Hypothalamus (tissue), 51 donors: ENCODE measurements at places on chromosomes 6 and 20.

DNA sequence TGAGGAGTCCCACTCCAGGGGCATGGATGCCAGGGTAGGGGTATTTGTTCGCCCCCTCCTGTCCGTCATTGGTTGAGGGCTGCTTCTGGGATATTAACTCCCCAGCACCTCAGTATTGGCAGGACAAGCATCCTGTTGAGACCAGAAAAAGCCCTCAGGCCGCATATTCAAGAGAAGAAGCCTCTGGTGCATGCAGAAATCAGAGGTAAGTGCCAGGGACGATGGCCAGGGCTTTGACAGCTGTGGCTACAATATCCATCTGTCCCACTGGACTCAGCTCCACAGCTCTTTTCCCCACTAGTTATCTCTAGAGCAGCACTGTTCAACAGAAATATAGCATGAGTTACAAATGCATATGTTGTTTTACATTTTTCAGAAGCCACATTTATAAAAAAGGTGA, 651.3 kb downstream of the KIF16B start:
- no peak for DNase-seq

- DNase-seq = no peak
Observed at GRCh38 chr20:46172961-46173536, 54.9 kb downstream of the CD40 start.

- no peak for DNase-seq
Observed at GRCh38 chr20:56715309-56715708, 86.2 kb downstream of the TFAP2C start.

DNA sequence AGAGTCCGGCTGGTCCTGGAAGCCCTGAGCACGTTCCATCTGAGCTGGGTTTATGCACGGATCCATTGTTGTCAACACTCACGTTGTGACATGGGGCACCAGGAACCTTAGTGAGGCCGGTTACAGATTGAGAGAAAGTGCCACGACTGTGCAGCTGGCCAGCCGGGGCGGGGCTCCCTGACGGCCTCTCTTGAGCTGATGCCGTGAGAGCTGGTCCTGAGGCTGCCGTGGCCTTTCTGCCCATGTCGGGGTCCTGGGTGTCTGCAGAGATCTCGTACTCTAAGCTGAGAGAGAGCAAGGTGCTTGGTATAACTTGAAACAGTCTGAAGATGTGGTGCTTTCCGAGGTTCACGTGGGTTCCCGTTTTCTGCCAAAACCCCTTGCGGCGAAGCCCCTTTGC, 10.0 kb downstream of the CDH4 start:
- DNase-seq = no peak

DNA sequence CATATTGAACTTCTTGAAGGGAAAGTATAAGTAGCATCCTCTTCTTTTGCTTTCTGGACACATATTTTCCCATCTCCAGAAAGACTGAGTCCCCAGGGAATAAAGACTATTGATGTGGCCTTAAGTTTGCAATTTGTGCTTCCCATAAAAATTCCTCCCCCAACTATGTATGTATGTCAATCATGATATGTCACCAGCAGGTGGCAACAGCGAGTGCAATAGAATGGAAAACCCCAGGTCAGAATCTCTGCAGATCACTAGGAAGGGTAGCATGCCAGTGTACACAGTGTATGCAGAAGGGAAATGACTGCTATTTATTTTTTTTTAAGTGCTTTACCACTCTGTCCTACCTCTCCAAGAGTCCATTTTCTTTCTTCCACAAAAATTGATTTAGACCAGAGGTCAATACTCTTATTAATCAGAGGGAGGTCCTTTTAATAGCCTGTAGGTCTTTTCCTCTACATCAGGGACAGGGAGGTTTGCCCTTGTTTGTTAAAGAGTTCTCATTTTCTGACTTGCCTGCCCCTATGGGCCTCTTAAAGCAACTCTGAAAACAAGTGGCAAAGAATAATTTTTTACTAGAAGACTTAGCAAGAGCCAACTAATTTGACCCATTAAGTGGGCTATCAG, 61.4 kb downstream of the BMP2 start:
- no peak for DNase-seq

DNA sequence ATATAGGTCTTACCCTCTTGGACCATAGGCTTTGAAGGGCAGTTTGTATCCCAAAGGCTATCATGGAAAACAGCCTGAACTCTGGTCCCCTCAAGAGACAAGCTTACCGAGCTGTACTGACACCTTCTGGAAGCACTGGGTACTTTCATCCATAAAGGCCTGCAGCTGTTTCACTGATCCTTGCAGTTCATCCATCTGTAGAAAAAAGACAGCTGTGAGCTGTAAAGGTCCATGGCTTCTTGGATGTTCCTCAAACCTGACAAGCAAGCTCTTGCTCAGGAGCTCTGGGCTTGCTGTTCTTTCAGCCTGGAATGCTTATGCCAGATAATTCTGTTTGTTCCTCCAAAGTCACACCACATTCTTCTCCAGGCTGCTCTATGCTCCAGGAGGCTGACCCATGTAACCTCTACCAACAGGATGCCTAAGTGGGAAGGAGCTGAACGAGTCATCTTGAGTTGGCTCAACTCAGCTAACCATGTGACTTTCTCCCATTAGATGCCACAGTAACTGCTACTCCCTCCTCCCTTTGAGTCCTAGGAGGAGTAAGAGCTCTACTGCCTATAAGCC, 8.8 kb upstream of the NDRG3 start:
- DNase-seq = no peak

GRCh38 chr6:109102762-109103161, 7.5 kb downstream of the CEP57L1 start:
- DNase-seq = no peak

- DNase-seq = no peak
Observed at GRCh38 chr20:47258745-47259695, 97.5 kb downstream of the ZMYND8 start.

DNA sequence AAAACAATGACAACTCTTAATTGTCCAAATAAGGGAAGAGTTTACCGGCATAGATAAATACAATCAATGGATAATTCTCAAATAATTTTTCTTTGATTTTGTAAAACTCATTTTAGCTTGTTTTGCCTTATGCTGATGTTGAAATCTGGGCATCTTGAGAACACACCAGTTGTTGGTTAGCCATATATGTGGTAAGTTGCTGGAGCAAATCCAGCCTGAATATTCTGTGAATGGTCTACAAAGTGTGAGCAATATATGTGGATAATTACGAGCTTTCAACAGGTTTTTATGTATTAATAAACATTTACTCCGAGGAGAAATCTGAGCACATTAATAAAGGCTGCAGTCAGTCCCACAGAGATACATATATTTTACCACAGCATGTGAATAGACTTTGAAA, 423.6 kb downstream of the BCKDHB start:
- DNase-seq = no peak

- DNase-seq = no peak
Observed at GRCh38 chr6:41813956-41814355, 26.5 kb downstream of the TOMM6 start.

DNA sequence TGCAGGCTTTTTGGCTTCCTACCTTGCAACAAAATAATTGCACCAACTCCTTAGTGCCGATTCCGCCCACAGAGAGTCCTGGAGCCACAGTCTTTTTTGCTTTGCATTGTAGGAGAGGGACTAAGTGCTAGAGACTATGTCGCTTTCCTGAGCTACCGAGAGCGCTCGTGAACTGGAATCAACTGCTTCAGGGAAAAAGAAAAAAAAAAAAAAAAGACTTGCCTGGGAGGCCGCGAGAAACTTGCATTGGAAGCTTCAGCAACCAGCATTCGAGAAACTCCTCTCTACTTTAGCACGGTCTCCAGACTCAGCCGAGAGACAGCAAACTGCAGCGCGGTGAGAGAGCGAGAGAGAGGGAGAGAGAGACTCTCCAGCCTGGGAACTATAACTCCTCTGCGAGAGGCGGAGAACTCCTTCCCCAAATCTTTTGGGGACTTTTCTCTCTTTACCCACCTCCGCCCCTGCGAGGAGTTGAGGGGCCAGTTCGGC, 420 bp downstream of the SOX4 start:
- no peak for DNase-seq

GRCh38 chr20:3572151-3572550, 91.0 kb downstream of the GFRA4 start:
- DNase-seq = no peak
